ENCODE measurements at places on chromosomes 13 and 19.

DNA sequence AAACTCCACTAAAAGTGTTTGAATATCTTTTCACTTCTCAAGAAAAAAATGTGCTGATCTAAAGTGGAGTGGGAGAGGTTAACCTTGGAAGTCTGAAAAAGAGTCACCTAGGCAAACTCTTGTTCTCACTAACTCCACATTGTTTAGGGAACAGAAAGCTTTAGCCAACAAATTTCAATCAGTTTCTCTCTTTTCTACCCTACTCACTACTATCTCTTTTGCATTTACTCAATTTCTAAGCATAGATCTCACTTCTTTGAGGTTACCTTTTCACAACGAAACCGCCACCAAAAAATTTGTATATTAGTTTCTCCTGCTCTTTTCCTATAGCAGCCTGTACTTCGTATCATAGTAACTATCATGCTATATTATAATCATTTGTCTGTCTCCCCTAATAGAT, 6.3 kb downstream of the NHLRC3 start:
- no peak for DNase-seq

- peak; percentile 88 for DNase-seq
Measured at GRCh38 chr13:113192902-113193301, 15.6 kb downstream of the PCID2 start.

- no peak for DNase-seq
Measured at GRCh38 chr19:50580970-50581634, 12.9 kb upstream of the LRRC4B start.

- DNase-seq: peak; percentile 91
Measured at GRCh38 chr13:40130871-40131636, 475.6 kb downstream of the COG6 start.

GRCh38 chr19:15251749-15252397, 19.6 kb upstream of the EPHX3 start:
- DNase-seq: peak; percentile 94

DNA sequence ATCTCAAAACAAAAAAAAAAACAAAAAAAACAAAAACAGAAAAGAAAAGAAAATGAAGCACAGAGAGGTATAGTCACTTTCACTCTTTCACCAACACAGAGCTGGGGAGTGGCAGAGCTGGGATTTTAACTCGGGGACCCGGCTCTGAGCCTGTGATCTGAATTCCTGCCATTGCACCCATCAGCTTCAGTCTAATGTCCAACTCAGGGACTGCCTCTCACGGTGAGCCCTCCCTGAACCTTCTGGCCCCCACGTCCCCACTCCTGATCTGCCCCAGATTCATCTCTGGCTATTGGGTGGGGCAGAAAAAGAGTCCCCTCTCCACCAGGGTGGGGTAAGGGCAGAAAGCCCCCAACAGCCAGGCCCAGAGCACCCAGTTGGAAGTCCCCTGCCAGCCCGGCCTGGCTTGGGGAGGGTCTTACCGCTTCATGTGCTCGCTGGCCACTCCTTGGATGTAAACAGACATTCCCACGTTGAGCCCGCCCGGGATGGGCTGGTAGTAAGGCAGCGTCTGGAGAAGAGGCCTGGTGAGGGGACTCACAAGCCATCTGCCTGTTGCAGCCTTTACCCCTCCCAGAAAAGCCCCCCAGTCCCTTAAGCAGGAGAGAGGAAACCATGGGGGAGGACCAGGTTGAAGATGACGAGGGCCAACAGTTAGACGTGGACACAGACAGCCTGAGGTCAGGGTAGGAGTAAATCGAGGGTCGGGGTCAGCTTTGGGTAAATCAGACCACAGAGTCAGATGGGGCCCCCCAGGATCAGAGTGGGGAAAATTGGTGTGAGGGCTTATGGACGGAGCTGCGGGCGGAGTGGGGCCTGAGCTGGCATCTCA, 520 bp downstream of the LGALS4 start:
- no peak for DNase-seq

DNA sequence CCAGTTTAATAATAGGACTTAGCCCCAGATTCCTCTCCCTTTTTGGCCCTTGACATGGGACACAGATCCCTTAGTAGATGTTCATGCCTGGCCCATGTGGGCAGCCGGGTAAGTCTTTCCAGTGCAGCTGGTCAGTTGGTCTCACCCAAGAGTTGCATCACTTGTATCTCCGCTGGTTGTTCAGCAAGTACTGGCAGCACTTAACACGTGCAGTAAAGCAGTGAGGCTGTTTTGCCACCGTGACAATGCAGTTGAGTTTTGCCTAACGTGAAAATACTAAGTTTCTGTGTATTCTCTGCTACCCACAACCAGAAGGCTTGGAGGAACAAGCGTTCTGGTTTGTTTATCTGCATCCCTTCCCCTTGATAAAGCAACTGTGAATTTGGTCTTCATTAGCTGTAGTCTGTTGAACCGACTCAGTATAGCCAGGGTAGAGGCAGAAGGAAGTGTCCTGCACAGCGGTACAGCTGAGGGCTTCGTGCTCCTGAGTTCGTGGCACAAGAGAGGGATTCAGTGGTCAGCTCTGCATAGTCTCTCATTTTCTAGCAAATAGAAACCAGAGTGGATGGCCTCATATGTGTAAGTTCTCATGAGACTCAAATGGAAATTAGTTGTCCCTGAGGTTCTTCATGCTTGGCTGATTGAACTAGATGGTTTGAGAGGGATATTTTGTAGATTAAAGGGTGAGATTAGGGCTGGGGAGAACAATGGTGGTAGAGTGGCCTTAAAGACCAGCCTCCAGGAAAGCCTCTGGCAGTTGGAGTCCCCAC, 50.3 kb downstream of the ARHGEF7 start:
- no peak for DNase-seq

DNA sequence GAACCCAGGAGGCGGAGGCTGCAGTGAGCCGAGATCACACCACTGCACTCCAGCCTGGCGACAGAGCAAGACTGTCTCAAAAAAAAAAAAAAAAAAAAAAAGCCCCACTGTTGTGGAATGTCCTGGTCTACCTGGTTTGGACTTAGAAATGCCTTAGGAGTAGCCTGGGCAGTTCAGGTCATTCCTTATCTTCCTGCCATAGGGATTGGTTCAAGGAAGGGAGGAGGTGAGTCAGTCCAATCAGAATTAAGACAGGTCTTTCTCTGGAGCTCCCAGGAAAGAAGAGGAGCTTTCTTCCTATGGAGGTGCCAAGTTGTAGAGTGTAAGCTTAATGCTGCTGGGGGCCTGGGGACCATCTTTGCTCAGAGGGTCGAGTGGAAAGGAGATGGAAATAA, 44.8 kb downstream of the SIPA1L3 start:
- DNase-seq: no peak

GRCh38 chr19:31668921-31669320, 319.7 kb upstream of the TSHZ3 start:
- DNase-seq: no peak

GRCh38 chr19:5947435-5947834, 30.5 kb downstream of the RANBP3 start:
- DNase-seq: peak; percentile 78

GRCh38 chr13:97141564-97142005, 80.5 kb upstream of the MBNL2 start:
- peak; percentile 95 for DNase-seq

DNA sequence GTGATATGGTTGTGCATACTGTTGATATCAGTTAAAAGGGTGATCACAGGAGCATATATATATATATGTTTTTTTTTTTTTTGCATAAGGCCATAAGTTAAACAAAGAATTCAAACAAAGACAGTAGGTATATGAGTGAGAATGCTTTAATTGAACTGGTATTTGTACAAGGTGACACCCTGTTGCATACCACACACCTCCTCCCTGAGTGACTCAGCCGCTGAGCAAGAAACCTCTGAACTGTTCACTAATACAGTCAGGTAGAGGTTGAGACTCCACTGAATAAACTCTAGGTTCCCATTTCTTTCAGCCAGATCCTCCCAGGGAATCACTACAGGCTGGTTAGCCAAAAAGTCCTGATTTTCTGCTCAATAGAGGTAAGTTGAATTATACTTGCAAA, at the start of gene SCEL:
SCEL (plus strand) TSS at position 259 of the 400 bp plus-strand sequence. CDS start 20,170 bp downstream, outside the sequence.
- no peak for DNase-seq

GRCh38 chr13:80548915-80549314, 208.0 kb upstream of the SPRY2 start:
- DNase-seq: no peak

DNA sequence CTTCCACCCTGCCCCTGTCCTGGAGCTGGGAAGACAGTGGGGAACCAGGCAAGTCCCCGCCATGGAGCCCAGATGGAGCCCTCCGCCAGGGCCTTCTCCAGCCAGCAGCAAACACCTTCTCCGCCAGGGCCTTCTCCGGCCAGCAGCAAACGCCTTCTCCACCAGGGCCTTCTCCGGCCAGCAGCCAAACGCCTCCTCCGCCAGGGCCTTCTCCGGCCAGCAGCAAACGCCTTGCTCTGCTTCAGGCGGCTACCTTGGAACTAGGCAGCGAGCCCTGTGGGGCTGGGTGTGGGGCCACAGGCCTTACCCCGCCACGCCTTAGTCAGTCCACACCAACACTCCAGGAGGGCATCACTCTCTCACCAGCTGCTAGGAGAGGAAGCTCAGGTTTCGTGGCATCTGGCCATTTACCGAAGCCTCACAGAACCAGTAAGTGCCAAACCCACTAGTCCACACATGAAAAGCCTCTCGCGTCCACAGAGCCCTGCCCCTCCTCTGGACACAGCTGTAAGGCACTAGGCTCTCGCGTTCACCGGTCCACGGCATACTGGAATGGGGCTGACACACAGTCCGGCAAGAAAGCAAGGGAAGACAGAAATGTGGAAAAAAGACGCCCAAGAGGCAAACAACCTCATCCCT, 41.0 kb downstream of the MLLT1 start:
- peak; percentile 40 for DNase-seq

DNA sequence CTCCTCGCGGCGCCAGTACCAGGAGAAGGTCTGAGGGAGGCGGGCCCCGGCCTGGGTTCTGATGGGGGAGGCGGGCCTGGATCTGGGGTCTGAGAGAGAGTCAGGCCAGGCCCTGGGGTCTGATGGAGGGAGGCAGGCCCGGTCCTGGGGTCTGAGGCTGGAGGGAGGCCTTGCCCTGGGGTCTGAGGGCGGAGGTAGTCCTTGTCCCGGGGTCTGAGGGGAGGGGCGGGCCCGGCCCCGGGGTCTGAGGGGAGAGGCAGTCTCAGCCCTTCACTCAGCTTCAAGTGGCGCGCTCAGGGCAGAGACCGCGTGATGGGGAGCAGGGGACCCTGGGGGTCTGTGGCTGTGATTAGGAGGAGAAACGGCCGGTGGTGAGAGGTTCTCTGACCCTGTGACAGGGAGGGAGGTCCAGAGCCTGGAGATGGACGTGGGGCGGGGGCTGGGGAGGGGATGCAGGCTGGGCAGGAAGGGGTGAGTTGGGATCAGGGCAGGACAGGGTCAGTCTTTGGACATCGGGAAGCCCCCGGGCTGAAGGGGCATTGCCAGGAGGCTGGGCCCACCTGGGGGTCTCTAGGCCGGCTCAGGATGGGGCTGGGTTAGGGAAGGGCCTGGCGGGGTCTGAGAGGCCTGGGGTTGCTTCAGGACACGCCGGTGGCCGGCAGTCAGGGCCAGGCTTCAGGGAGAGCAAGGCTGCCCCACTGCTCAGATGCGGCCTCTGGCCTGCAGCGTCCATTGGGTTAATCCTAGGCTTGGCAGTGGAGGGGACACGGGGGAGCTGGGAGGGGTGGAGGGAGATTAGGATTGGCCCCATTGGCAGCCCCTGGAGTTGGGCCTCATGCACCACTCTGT, 18.7 kb downstream of the HCN2 start:
- no peak for DNase-seq

- DNase-seq: peak; percentile 72
Measured at GRCh38 chr19:45492627-45493470, 4.0 kb downstream of the RTN2 start.

GRCh38 chr19:52214241-52214640, 24.4 kb downstream of the PPP2R1A start:
- DNase-seq: no peak

DNA sequence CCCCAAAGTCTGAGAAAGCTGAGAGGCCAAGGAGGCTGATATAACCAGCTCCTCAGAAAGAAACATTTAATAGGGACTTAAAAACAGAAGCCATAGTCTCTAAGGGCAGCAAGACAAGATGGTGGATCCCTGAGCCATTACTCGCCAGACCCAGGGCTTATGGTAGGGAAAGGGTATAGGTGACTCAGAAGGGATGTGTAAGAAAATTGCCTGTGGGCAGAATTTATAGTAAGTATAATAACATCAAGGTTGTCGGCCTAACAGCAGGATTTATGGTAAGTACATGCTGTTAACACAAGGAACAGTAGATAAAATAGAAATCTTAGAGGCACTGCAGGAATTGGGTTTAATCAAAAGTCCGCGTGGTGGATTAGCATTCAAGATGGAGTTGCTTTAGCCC, 14.7 kb downstream of the KBTBD6 start:
- no peak for DNase-seq

DNA sequence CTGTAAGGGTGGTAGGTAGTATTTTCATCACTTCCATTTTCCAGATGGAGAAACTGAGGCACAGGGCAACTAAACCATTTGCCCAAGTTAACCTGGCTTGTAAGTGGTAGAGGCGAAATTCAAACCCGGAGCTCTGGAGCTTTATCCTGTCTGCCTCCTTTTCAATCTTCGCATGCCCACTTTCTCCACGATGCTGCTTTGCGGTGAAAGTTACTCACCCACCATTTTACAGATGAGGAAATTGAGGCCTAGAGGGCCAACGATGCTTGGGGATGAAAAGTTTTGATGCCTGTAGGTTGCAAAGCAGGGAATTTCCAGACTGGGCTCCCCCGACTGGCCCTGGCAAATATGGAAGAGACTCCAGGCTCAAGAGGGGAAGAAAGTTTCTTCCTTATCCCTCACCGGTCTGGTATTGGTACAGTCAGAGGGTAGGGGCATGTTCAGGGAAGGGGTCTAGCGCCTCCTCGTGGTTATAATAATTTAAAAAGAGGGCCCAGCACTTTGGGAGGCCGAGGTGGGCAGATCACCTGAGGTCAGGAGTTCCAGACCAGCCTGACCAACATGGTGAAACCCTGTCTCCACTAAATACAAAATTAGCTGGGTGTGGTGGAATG, 1.9 kb upstream of the SH2D3A start:
- DNase-seq: no peak

DNA sequence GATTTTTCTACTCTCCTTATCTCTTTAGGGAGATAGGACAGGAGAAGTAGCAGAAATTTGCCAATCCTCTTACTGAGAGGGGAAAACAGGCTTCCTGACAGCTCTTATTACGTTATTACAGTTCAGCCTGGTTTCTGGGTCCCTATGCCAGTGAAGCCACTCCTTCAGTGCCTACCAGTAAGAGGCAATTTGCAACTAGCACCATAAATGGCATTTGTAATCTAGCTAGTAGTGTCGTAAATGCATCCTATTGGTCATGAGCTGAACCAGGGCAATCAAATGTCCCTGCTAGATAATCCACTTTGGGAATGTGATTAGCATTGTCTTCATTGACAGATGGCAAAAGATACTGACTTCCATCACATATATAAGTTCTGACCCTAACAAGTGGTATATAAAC, 428.8 kb downstream of the DCT start:
- no peak for DNase-seq

GRCh38 chr13:92473765-92474475, 752.7 kb upstream of the GPC6 start:
- DNase-seq: no peak

- DNase-seq: no peak
Measured at GRCh38 chr13:30908416-30908980, 2.4 kb downstream of the MEDAG start.

Data from iris pigment epithelial cell (primary cell).